Activated T-cell treated with anti-CD3 and anti-CD28 coated beads for 4 hours (primary cell): ENCODE measurements at places on chromosomes 5 and 9.

DNA sequence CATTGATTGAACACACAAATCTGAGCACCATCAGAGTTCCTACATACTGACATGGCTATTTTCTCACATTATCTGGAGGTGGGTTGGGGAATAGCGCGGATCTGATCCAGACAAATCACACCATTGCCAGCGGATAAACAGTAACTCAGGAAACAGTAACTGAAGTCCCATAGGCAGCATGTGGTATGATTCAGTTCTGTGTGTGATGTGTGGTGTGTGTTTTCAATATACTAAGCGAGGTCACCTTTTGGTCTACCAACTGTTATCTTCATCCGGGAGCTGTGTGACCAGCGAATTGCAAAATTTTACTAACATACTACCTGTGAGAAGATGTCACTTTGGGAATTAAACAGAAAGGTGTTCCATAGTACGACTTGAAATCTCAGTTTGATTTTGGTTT lies 50.1 kb downstream of the PKD2L2 start:
- DNase-seq: no peak

DNA sequence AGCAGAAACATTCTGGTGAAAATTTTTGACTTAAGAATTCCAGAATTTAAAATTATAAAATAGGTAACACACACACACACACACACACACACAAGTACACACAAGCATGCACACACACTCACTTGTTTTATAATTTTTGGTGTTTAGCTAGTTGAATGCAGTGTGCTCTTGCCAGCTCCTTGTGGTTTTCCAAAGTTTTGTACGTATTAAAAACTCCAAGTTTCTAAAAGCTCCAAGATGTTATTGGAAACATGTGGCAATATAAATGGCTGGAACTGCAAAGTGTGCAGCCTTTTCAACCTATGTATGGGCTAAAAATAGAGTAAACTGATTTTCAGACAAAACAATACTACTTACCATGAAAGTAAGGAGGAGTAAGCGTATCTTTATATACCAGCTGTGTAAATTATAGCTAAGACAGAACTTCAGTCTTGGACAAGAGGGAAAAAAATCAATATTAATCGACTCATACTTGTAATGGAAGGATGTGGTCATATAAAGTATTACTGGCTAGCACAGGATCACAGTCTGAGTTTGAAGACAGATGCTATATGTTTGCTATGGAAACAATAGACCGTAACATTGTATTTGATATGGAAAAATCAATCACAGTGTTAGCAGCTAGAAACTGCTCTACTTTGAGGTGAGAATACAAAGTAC lies 727.1 kb upstream of the GRAMD2B start:
- DNase-seq: no peak

DNA sequence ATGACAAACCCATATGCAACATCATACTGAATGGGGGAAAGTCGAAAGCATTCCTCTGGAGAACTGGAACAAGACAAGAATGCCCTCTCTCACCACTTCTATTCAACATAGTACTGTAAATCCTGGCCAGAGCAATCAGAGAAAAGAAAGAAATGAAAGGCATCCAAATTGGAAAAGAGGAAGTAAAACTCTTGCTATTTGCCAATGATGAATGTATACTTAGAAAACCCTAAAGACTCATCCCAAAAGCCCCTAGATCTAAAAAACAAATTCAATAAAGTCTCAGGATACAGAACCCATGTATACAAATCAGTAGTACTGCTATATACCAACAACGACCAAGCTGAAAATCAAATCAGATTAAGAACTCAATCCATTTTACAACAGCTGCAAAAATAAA lies 66.9 kb downstream of the SPATA31C2 start:
- no peak for DNase-seq

- peak; percentile 3 for DNase-seq
Measured at GRCh38 chr9:113807173-113808061, 68.7 kb upstream of the ZNF618 start.

- DNase-seq: no peak
Measured at GRCh38 chr5:93158841-93159240, 422.2 kb downstream of the NR2F1-AS1 start.

DNA sequence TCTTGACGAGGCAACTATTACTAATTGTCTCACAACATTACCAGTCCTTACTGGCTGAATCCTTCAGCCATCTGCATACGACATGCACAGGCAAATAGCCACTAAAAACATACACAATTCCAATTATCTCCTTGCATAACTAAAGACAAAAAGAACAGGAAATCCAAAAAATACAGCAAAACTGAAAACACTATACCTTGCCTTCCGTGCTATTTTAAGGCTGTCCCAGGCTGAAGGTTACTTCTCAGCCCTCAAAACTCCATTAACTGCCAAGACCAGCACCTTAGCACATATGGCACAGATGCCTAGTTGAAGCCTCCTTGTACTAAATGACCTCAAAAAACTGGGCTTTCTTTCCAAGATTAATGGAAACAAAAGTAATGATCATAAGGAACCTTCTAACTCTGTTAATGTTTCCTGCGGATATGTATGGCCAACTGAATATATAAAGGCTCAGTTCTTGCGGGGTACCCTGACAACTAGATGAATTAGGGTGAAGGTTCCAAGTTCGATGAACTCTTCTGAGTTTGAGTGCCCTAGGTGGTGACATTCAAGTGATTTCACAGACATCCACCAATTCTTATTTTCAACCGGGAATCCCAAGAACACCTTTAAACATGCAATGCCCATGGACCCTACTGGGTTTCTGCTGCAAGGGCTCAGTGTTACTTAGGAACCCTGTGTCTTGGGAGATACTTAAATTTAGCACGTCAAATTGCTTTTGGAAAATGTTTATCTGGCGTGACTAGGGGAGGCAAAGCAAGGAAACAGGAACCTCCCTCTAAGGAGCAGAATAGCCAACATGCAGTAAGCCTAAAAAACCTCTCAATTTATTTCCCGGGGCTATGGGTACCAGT lies 455.3 kb downstream of the RAB3C start:
- DNase-seq: no peak

- DNase-seq: no peak
Measured at GRCh38 chr9:127389381-127390247, 7.4 kb upstream of the SLC2A8 start.

DNA sequence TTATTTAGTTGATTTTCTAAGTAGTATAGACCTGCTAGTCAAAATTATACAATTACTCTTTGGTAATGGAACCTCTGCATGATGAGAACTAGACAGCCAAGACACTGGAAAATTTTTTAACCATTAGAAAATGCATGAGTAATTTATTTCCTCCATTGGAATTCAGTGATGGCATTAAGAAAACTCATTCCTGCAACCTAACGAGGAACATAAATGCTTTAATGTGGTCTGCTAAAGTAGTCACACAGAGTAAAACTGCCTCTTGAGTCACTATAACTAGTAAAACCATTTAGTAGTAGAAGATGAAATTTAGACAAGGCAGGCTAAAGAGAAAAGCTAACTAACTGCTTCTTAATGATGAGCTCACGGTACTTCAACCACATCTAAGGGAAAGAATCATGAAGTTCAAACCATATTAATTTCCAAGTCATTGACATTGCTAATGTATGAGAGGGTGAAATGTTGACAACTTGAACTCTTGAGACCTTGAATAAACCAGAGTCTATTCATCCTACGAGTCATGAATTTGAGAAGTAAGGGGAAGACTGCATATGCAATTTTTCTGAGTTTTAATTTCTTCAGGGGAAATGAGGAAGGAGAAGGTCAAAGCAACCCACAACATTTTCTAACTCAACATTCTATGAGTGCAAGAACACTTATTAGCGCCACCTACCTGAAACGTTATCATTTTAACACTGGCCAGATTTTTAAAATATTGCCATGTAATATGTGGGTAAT lies 74.4 kb downstream of the GLIS3 start:
- no peak for DNase-seq

GRCh38 chr9:73215249-73215648 lies 63.6 kb downstream of the ANXA1 start:
- DNase-seq: no peak

DNA sequence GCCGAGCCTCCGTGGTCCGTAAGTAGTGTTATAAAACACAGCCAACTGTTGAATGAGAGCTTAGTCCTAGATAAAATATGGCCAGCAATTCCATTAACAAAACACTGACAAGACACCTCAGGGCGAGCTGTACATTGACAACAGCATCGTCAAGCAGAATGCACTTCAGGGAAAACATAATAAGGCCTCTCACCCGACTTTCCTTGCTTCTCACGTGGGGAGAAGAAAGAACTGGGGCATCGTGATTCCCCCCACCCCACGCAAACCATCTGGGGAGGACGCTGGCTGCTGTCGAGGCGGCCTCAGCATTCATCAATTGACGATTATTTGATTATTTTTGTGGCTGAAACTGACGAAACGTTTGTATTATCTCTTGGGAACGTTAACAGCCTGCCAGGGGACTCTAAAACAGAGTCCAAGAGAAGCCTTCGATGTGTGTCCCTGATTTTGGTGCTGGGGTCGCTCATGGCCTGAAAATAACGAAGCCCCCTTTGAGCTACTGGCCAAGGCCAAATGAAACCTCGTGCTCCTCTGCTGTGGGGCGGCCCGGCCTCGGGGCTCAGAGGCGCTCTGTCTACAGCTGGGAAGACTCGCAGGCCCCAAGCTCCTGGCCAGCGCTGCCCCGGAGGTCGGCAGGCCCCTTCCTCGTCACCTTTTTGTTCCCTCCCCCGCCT lies 464 bp downstream of the GDF9 start:
- DNase-seq: no peak
